Activated effector memory CD4-positive, alpha-beta T cell treated with anti-CD3 and anti-CD28 coated beads, Interleukin-2, amount 50 U/mL, for 16 hours (primary cell): ENCODE measurements at places on chromosomes 7 and 10.

GRCh38 chr7:129644634-129645230 is 33.2 kb downstream of the NRF1 start:
- DNase-seq: no peak

GRCh38 chr10:59087486-59087885 is 89.0 kb upstream of the PHYHIPL start:
- DNase-seq: no peak

DNA sequence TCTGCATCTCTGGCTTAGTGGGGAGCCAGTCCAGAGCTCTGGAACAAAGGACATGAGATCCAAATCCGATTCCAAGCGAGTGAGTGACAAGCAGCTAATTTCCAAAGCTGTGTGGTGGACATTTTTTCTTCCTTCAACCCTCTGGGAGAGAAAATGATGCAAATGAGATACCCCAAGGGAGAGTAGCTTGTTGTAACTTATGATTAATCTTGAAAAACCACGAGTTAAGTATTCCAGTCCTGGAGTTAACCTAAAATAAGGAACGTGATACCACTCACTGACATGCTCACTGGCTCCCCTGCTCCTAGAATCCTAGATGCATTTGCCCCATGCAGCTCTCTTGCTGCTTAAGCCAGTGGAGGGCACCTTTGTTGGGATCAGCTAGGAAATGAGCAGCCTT is 116.0 kb upstream of the HABP2 start:
- no peak for DNase-seq

DNA sequence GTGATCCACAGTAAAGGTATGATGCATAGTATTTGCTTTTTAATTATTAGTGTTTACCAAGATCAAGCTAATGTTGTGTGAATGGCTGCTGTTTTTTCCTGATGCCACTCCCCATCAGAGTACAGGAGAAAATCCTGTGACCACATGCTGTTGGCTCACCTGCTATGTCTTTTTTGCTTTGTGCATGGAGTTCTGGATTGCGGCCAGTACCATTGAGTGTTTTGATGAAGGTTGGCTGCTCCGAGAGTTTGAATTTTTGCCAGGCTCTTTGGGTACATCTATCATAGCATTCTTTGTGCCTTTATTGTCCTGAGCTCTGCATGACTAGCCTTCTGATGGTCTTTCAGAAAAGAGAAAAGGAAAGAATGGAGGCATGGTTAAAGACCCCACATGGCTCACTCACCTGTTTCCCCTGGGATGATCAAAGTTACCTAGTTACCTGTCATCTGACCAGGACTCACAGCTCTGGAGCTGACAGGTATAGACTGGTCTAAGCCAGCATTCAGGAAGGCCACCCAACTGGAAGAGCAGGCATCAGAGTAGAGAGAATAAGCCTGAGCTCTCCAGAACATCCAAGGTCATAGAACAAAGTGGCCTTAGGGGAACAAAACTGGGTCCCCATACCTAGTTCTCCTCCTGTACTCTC is 11.8 kb upstream of the SGPL1 start:
- no peak for DNase-seq

GRCh38 chr7:16007911-16008310 is 321.4 kb upstream of the MEOX2 start:
- no peak for DNase-seq

GRCh38 chr7:36658335-36659171 is 65.7 kb downstream of the AOAH start:
- DNase-seq: no peak

GRCh38 chr7:93972029-93972725 is 32.0 kb downstream of the BET1 start:
- no peak for DNase-seq

GRCh38 chr7:112423987-112424386 is 26.3 kb upstream of the IFRD1 start:
- DNase-seq: no peak

GRCh38 chr10:77970869-77971803 is 44.6 kb upstream of the DLG5 start:
- DNase-seq: no peak

DNA sequence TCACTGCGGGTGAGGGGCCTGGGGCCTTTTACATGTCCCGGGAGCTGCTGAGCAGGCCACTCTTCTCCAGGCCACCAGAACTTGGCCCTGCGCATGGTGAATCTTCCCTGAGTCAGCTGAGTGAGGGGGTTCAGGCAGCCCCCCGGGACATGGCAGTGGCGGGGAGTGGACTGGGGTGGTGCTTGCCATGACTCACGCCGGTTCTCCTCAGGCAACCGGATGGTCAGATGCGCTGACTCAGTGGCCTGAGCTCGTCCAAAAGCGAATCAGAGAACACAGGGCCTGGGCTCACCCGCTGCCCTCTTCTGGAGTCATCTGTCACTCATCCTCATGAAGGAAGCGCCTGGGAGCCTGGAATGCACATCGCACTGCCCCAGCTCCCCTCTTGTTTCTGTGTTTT is 33.5 kb downstream of the HTRA1 start:
- no peak for DNase-seq

- no peak for DNase-seq
Observed at GRCh38 chr10:92849234-92849525, 860 bp downstream of the EXOC6 start.

GRCh38 chr7:149598721-149599308 is 101.2 kb upstream of the ZNF746 start:
- DNase-seq: no peak

DNA sequence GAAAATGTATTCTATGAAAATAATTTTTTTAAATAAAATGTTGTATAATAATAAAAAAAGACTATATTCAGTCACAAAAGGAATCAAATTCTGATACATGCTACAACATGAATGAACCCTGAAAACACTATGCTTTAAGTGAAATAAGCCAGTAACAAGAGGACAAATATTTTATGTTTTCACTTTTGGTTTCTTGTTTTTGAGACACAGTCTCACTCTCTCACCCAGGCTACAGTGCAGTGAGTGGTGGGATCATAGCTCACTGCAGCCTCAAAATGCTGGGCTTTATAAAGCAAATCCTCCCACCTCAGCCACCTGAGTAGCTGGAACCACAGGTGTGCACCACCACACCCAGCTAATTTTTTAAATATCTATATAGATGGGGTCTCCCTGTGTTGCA is 64.2 kb downstream of the CNOT4 start:
- DNase-seq: no peak

DNA sequence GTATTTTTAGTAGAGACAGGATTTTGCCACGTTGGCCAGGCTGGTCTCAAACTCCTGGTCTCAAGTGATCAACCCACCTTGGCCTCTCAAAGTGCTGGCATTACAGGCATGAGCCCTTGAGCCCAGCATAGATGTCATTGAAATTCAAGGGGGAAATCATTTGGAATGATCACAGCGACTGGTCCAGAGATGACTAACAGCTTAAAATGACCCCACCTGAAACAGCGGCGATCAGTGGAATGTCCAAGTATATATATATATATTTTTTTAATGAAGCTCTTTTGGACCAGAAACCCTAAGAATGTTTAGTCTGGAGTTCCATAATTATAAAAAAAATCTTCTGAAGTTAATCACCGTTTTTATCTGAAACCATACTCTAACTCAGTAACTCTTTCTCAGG is 12.5 kb upstream of the AKR1E2 start:
- DNase-seq: no peak

DNA sequence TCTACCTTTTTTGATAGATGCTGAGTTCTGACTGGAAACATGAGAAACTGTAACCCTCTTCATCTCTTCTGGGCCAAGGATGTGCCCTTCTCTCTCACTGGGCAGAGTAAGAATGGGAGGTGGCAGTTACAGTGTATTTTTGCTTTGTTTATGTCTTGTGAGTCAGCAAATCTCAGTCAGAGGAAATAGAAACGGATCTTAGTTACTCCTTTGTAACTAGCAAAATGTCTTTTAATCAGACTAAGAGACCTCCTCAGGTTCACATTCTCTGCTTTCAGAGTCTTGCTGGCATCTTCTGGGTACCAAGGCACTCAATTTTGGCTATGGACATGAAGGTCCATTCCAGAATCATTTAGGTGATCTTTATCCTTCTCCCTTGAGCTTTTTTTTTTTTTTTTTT is 70.9 kb downstream of the HHEX start:
- DNase-seq: no peak

DNA sequence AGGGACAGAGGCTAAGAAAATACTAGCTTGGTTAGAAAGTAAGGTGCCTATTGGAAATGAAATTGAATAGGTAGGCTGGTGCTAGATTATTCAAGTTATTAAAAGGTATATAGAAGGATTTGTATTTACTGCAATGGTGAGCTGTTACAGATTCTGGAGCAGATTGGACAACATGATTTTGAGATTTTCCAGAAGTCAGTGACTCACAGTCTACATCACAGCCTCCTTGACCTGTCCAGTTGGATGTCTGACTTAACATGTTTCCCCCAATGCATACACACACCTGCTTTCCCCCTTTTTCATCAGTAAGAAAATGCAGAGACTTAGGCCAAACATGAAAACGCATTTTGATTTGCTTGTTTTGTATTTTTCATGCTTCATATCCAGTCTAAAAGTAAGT is 33.4 kb downstream of the STARD3NL start:
- no peak for DNase-seq

DNA sequence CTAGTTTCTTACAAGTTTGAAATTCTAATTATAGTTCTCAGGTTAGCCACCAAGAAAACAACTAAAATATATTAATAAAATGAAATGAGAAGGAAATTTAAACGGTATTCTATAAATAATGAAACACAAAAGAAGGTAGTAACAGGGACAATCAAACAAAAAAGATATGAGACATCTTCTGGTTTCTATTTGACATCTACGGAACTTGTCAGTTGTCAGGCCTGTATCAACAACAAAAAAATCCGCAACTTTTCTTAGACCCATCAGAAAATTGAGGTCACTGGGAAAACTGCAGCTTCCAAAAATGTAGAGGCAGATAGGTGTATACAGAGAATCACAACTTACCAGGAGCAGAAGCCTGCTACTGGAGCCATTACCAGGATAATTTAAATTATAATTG is 70.6 kb downstream of the ZPBP start:
- DNase-seq: no peak

GRCh38 chr10:63319231-63319630 is 146.5 kb downstream of the JMJD1C start:
- no peak for DNase-seq

- DNase-seq: no peak
Observed at GRCh38 chr10:85315657-85316056, 987.3 kb downstream of the CCSER2 start.

DNA sequence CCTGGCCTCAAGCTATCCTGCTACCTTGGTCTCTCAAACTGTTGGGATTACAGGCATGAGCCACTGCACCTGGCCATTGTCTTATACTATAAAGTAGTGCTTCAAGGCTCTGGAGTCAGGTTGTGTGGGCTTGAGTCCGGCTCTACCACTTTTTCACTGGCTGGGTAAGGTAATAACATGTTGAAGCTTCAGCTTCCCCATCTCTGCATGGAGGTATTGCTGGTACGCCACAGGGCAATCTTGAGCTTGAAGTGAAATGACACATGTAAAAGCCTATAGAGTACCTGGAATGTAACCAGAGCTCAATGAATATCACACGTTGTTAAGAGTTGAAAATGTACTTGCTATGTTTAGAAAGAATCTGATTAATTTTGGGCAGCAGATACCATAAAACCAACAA is 120.8 kb downstream of the POU6F2 start:
- DNase-seq: no peak

- no peak for DNase-seq
Observed at GRCh38 chr7:42473099-42473498, 236.1 kb upstream of the GLI3 start.

GRCh38 chr10:34789966-34790506 is 25.1 kb downstream of the PARD3 start:
- no peak for DNase-seq

DNA sequence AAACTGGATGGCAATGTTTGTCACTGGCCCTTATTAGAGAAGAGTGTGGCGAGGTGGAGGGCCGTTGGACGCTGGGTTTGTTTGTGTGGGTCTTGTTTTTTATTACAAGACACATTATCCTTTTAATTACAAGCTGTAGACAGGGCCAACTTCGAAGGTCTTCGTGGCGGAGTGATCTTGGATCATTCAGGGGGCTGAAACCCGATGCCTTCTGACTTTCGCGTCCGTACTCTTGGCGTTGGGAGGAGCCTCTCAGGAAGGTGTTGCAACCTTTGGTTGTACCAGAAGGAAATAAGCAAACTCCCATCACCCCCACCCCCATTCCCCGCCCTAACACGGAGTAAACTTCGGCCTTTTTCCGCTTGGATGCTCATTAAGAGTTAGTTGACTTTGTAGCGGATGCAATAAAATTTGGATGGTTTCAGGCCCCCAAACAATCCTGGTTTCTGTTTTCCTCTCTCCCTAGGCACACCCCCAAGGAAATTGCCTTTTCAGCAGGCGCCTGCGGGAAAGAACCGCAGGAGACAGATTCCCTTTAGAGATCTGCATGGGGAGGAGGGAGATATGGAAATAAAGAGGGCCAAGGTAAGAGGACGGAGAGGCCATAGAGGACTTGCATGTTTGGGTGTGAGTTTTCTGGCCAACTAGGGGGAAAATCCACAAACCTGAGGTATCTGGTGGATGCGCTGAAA is 294.5 kb upstream of the NFE2L3 start:
- no peak for DNase-seq

GRCh38 chr10:132915411-132915810 is 27.0 kb downstream of the CFAP46 start:
- peak; percentile 56 for DNase-seq

GRCh38 chr10:37563715-37564108 is 293.7 kb downstream of the ZNF248 start:
- DNase-seq: no peak

DNA sequence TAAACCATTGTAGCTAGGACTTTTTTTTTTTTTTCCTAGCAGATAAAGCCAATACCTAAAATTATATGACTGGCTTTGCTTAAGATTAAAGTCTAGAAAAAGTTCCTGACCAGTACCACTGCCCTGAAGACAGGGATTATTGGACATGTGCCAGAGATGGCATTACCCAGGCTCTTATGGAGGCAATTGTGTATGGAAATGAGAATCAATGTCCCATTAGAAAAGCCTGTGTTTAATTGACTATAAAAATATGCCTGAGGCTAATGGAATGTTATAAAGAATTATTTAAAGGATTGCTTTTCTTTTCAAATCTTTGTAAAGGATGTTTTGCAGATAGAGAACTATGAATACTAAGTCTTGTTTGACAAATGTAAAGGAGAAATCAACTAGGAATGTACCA is 196.7 kb downstream of the ANK3 start:
- no peak for DNase-seq

DNA sequence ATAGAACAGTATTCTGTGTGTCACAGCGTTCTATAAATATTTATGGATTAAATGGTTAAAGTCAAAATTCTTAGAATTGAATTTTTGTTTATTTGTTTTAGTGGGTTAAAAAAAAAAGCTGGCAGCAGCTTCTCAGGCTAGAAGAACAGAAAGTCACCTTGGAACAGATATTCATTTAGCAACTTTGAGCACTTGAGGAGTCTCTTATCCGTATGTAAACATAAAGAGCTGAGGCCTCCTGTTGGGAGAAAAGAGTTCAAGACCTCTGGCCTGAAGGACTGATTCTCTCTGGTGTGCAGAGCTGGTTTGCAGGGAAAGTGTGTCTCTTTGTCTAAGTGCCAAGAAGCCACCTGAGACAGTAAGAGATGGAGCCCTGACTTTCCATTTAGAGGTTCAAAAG is 109.9 kb downstream of the HERPUD2 start:
- no peak for DNase-seq
